ENCODE measurements at places on chromosomes 3 and 15. TPM values are rescaled to one million over a fixed set of nuclear protein-coding genes. Genes with fewer than 3 reads are reported as not detected.

GRCh38 chr3:113153499-113154107, 57.8 kb upstream of the BOC start:
- DNase-seq = no peak

- no peak for DNase-seq
Observed at GRCh38 chr15:69072906-69073305, 58.4 kb downstream of the NOX5 start.

DNA sequence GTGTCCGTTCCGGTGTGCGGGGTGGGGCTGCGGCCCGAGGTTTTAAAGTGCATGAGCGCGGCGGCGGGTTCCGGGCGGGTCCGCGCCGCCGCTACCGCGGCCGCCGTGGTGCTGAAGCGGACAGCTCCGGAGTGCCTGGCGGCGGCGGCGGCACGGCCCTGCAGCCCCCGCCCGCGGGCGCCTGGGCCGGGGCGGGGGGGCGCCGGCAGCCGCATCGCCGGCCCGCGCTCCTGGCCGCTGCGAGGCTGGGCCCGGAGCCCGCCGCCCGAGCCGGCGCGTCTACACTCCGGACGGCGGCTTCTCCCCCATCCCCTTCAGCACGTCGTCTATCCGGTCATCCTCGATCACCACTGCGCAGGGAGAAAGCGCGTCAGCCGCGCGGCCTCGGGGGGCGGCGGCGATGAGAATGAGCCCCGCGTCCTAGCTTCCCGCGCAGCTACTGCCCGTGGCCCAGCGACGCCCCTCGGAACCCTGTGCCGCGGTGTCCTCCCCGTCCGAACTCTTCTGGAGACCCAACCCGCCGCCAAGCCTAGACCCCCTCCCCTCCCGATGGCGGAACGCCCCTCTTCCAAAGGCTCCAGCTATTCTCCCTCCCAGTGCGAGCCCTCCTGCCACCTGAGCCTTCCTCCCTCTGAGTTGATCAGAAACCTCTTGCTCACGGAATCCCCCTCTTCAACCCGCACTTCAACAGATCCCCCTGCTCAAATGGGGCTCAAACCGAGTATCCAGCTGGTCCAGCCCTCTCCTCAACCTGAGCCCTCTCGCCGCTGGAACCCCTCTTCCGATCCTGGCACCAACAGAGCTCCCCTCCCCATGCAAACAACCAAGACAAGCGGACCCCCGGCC, 1.3 kb downstream of the CAMK2N2 start:
- no peak for DNase-seq

GRCh38 chr15:45183511-45183910, 4.3 kb downstream of the SHF start:
- no peak for DNase-seq

DNA sequence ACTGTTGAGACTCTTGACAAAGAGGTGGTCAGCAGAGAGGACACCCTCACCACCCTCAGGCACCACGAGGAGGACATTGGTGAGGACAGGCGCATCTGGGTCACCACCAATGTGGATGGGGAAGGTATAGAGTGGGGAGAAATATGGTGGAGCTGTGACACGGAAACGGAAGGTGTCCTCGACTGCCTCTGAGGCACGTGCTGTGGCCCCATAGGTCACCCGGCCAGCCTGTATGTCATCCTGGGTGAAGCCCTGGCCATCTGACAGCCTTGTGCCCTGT, 24.4 kb downstream of the CSPG4 start:
- no peak for DNase-seq

- no peak for DNase-seq
Observed at GRCh38 chr3:62632510-62633294, 242.5 kb downstream of the CADPS start.

DNA sequence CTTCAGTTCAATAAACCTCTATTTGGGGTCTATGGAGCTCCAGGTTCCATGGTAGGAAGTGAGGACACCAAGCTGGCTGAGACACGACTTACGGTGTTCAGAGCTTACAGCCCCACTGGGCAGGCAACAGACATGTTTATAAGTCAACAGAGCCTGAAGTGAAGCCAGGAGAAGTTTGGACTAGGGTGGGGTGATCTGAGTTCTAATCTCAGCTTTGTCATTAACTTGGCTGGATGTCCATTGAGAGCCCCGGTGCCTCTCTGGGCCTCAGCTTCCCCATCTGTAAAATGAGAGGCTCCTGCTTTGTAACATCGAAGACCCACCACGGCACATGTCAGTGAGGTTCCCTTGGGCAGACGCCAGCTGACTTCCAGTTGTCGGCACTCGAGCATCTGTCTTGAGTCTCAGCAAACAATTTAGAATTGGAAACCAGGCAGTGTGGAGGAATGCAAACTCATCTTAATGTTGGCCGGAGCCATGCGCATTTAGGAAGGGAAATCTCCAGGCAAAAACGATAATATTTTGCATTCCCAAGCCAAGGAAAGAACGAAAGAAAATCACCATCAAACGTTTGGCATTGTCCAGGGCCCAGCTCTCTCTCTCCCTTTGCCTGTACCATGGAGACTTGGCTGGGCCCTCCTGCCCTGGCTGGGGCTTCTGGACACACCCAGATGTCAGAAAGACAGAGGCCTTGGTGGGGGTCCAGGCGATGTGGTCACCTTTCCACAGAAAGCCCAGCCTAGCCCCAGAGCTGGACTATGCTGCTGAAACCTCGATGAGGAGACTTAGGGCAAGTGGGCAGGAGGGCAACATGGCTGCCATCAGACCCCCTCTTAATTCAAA, 18.4 kb downstream of the ITGA11 start:
- DNase-seq = no peak

GRCh38 chr3:5201536-5201935, 14.0 kb downstream of the EDEM1 start:
- no peak for DNase-seq

- DNase-seq = no peak
Observed at GRCh38 chr15:52220251-52220650, 29.1 kb upstream of the GNB5 start.

DNA sequence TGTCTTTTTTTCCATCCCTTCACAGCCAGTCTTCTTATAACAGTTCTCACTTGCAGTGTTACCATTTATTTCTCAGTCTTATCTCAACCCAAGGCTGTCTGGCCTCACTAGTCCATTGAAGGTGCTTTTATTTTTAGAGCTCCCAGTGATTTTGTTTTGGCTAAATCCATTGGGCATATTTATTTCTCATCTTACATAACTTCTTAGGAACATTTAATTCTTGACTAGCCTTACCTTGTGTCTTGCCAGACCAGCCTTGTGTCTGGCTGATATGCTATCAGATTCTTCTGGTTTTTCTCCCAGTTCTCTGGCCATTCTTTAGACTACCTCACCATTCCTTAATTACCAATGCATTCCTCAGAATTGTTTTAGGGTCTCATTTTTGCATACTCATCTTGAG, 42.3 kb upstream of the TUSC7 start:
- no peak for DNase-seq

- peak; percentile 49 for DNase-seq
Observed at GRCh38 chr15:62254137-62254934, 89.3 kb upstream of the C2CD4B start.

Gene MST1R
- 1.0 TPM for total RNA-seq

Gene SPESP1
- 4.0 TPM for total RNA-seq

Gene SLC22A13
- 0.18 TPM for total RNA-seq

Gene CLCN2
- total RNA-seq = 2.2 TPM

Gene RASGRF1
- total RNA-seq = not detected

Gene ADAMTS17
- 0.13 TPM for total RNA-seq

Gene RPP25
- total RNA-seq = 13.2 TPM

Gene HIGD2B
- total RNA-seq = 0.07 TPM

Gene EPHA3
- not detected for total RNA-seq

Gene CHRNA7
- 2.8 TPM for total RNA-seq
